GM03348 (cell line): ENCODE measurements at places on chromosomes 12 and 14.
A peak's percentile ranks its signal among the peaks of the same experiment; 100 is the strongest.

DNA sequence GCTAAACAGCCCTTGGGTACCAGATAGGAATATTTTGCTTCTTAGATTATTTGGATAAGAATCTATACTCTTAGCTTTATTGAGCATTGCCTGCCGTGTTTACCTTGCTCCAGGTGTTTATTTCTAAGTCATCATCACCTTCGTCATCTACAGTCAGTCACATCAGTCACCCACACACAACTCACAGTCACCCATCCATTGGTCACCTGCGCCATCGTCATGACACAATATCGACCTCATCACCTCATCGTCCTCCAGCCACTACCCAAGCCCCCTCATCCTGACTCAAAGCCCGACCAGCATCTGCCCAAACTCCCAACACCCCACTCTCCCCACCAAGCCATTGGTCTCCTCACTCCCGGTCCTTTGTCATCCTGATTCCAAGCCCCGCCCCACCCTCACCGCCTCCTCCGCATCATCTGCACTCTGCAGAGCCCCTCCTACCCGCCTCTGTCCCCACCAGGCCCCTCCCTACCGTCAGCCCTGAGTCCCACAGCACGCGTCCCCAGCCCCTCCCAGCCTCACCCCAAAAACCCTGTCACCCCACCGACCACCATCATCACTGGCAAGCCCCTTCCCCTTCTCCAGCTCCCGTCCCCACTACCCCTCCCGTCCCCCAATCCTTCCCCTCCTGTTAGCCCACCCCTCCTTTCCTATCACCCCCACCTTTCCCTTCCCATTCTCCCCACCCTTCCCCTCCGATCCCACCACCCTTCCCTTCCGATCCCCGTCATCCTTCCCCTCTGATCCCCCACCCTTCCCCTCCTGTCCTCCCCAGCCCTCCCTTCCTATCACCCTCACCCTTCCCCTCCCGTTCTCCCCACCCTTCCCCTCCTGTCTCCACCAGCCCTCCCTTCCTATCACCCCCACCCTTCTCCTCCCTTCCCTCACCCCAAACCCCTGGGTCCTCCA is 9.8 kb downstream of the DLK1 start:
- DNase-seq = no peak

GRCh38 chr12:59097876-59098275 is 177.6 kb upstream of the LRIG3 start:
- DNase-seq = no peak

DNA sequence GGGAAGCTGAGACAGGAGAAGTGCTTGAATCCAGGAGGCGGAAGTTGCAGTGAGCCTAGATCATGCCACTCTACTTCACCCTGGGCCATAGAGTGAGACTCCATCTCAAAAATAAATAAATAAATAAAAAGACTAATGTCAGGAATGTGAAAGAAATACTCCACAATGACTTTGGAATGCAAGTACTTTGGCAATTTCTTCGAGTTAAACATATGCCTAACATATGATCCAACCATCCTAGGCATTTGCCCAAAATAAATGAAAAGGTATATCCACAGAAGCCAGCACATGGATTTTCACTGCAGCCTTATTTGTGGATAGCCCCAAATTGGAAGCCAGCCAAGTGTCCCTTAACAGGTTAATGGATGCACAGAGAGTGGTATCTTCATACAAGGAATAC is 357.9 kb upstream of the TMEM132C start:
- peak; percentile 23 for DNase-seq

DNA sequence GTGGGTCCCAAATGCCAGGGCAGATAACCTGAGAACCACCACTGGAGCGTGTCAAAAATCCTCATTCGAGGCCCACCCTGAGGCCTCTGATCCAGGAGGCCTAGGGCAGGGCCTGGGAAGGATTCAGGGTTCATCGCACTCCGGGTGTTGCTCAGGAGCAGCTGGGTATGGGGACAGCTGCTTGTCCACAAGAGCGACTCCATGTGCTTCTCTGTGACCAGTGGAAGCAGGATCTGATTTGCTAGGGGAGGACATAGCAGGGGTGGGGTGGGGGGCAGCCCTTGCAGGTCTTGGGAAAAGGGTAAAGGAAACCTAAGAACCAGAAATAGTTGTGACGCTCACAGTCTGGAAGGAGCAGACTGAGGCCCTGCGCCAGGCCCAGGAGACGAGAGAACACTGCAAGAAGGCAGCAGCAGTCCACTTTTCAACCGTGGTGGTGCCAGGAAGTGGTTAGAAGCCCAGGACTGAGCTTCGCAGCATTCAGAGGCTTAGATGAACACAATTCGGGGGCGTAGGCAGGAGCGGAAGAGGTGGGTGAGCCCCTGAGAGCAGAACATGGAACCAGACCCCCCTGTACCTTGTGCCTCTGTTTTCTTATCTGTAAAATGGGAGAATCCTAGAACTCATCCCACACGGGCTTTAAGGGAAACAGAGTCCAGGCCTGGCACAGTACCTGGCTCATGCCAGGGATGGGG is 33.7 kb downstream of the ITPK1 start:
- no peak for DNase-seq

DNA sequence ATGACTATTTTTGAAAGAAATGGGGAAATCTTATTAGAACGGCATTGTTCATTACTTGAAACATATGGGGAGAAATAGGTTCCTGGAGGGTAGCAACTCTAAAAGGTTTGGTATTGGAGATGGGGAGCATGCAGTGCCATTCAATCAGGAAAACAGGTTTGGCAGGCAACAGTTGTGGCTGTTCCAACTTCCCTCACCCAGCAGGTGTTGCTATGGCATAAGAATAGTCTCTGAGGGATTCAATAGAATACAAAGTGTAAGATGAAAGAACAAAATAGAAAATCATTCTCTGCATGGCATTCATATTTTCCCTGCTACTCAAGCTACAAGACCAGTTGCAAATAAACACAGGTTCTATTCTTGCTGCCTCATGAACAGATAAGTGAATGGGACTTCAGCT is 393.3 kb upstream of the RPL10L start:
- no peak for DNase-seq

DNA sequence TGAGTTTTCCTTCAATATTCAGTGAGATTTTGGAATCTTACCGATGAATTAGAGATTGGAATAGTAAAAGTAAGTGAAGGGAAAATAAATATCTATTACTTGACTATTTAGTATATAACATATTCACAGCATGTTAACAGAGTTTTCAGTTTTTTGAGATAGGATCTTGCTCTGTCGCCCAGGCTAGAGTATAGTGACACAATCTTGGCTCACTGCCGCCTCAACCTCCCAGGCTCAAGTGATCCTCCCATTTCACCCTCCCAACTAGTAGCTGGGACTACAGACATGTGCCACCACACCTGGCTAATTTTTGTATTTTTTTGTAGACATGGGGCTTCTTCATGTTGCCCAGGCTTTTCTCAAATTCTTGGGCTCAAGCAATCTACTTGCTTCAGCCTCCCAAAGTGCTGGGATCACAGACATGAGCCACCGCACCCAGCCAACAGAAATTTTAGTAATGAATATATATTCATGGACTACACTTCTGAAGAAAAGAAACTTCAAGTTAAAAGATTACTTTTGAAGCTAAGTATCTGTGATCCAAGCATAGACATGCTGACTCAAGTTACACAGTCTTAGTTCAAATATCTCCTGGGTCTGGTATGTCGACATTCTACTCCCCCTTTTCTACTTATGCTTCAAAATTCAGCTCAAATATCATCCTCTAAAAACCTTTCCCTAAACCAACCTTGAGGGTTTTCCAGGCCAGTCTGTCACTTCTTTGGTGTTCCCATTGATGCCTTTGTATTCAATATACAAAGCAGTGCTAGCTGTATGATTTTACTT is 13.8 kb downstream of the UBE2N start:
- DNase-seq = peak; percentile 52

GRCh38 chr12:3004655-3005565 is 45.7 kb downstream of the TEAD4 start:
- DNase-seq = no peak

- DNase-seq = no peak
Measured at GRCh38 chr12:101608301-101609133, 13.7 kb downstream of the MYBPC1 start.

DNA sequence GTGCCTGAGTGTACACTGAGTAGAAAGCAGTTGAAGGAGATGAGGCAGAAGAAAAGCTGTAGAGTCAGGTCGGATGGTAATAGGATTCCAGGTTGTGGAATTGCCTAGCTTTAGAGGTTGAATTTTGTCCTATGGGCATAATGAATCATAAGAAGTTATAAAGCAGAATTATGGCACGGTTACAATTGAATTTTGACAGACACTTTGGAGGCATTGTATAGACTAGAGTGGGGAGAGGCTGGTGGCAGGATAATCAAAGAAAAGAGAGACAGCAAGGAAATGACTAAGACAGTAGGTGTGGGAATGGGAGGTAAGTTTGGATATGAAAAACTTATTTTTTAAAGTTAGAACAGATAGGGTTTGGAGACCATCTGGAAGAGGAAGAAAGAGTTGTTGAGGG is 102.6 kb downstream of the NTN4 start:
- DNase-seq = no peak

DNA sequence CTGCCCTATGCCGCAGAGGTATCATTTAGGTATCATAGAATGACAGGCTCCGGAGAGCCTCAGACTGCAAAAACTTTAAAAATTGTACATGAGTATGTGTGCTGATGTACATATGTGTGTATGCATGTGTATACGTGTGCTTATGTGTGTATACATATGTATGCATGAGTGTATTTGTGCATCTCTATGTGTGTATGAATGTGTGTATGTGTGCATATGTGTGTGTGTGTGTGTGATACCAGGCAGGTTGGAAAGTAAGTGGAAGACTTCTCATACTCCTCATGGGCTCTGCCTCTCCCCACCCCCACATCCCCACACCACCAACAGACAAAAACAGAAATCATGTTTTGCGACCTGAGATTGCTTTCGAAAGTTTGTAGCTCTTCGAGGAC is 621 bp upstream of the TMEM117 start:
- no peak for DNase-seq

DNA sequence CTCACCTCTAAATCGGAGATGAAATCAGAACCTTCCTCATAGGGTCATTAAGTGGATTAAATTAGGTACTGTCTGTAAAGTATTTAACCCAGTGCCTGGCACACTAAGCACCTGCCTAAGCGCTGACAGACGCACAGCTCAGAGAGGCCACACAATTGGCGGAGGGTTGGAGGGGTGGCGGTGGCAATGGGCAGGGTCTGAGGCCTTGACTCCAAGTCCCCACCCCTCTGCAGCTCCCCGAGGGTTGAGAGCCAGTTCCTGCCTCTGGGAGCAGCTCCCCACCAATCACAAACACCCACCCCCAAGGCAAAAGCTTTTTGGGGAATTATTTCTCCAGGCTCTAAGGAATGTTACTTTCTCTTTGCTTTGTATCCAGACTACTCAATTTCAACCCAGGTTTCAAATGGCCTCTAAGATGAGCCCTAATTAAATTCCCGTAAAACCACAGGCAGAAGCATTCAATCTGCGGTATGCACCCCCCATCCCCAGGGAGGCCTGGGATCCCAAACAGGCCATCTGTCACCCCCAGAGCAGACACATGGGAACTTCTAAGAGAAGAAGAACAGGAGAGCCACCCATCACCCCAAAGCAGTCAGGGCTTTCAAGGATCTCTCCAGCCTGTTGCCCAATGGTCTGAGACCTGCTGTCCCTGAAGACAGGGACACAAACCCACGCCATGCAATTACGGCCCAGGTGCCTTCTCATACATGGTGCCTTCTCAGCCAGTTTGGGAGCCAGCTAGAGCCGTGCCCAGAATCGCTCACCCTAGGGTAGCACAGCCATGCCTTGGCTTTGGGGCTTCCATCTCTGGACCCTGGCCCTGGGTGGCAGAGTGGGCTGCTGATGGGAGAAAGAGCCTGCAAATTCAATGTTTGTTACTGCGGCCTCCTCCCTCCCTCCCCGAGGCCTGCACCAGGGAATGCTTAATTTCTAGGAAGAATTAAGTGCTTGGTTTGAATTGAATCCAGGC is 66.1 kb downstream of the CHGA start:
- DNase-seq = no peak

DNA sequence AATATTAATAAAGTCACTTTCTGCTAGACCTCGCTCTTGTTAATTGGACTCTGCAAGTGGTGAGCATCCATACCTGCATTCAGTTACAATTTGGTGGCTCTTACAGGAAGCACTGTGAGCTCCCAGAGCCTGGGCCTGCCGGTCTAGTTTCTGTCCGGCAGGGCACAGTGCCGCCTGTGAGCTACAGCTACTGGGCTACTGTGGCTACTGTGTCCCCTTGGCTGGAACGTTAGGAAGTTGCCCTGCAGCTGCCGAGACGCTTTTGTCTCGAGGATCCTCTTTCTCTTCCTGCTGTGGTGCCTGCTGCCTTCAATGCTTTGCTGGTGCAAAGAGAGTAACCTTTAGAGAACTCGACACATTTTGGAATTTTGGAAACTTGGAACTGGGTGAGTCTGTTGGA is 44.6 kb upstream of the PTGDR start:
- DNase-seq = no peak

DNA sequence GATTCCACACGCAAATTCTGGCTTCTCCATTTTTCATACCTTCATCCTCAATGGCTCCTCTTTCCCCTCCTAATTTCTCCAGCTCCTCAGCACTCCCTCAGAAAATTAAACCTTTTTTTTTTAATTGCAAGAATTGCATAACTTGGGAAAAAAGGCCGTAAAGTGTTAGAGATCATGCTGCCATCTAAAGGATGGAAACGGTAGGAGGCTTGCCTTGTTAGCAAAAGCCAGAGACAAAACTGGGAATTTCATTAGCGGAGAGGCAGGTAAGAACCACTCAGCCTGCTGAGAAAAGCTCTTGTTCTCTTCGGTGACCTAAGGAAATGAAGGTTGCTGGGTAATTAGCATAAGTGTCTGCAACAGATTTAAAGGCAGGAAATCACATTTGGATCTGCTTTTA is 204.3 kb downstream of the AEBP2 start:
- peak; percentile 59 for DNase-seq

DNA sequence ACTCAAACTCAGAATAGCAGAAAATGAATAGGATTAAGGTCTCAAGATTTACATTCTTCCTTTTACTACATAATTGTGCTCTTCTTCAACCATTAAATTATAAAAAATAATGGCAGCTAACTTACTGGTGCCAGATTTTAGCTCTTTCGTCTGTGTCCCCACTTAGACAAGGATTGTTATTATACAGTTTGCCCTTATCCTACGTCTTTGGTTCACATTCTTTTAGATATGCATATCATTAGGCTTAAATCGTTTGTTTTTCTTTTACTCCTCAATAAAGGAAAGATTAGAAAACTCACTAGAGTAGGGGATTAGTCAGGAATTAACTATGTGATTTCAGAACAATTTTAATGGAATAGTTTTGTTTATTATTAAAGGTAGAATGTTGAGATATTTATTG is 129.6 kb upstream of the GARIN2 start:
- no peak for DNase-seq

DNA sequence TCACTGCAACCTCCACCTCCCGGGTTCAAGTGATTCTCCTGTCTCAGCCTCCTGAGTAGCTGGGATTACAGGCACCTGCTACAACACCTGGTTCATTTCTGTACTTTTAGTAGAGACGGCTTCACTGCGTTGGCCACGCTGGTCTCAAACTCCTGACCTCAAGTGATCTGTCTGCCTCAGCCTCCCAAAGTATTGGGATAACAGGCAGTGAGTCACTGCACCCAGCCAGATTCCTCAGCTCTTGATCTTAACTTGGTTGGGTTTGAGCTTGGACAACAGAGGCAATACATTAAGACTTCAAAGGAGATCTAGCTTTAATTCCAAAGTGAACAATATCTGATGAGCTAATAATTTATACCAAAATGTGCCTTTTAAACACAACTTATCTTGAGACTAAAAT is 5.6 kb downstream of the DAZAP2 start:
- no peak for DNase-seq
